ENCODE measurements at places on chromosomes 11 and 22.
A peak's percentile ranks its signal among the peaks of the same experiment; 100 is the strongest.

- DNase-seq: no peak
Observed at GRCh38 chr11:11588243-11588642, 33.6 kb downstream of the GALNT18 start.

DNA sequence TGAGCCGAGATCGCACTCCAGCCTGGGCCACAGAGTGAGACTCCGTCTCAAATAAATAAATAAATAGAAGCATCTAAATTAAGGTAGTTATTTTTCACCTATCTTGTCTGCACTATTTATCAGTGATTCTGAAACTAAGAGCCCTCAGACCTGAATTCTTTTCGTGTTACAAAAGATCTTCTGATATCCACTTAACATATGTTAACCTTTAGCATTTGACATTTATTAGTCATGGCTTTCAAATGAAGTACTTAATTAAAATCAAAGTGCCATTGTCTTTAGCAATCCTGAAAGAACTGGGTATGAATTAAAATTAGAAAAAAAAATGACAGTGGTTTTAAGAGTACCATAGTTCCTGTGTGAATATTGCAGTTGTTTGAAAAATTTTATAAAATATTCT, 99.1 kb upstream of the TIMP3 start:
- no peak for DNase-seq

DNA sequence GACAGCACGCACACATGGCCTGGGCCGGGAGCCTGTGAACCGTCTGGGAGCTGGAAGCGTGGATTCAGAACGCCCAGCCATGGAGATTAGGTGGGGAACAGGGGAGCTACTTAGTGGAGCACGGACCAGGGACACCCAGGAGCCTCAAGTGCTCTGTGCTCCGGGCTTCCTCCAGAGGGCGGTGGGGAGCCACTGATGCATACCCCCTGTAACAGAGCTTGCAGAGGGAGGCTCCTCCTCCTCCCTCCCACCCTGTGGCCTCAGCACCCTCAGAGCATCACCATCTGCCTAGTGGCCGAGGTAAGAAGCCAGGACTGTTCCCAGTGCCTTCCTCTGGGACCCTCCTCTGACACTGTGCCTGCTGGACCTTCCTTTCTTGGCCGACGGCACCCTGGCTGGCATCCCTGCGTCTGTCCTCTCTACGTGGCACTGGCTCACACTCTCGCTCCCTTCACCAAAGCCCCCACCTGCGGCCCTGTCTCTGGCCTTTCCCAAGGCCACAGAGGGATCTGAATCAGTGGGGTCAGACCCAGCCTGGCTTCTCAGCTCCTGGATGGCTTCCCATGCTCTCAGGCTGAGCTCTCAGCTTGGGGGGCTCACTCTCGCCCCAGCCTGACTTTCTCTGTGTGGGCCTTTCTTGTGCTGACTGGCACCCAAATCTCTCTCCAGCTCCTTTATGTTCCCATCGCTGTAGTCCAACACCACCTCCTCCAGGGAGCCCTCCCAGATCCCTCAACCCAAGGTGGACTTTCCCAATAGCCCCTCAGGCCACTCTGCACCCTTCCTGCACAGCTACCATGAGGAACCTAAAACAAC, 780.9 kb downstream of the BRD1 start:
- DNase-seq: peak; percentile 73

DNA sequence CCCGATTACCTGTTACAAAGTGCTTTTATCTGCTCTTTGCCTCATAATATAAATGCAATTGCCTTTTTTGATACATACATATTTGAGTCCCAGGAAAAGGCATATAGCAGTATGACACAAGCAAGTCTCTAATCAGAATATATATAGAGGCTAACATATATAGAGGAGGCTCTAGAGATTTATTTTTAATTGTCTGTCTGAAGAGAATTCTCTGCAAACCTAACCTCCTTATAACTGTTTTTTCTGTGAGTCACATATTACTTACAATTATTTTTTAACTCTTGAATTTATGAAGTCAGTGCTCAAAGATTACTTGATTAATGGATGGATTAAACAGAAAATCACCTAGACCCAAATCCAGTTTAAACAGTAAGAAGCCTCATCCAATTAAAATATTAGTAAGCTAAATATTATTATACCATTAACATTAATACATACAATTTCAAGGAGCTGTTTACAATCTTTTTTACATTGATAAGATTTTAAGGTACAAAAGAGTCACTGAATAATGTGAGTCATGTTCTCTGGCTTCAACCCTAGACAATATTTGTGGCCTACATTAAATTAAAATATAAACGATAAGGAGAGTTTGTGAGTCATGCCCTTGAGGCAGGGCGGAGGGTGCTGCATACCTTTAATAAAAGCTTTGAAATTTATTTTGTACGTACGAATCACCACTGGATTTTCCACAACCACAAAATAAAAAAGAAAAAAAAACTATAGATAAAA, 19.2 kb upstream of the MMP13 start:
- no peak for DNase-seq

- DNase-seq: no peak
Observed at GRCh38 chr11:134734141-134734845, 322.3 kb upstream of the B3GAT1 start.

- no peak for DNase-seq
Observed at GRCh38 chr22:19103880-19104821, 18.1 kb downstream of the DGCR2 start.

DNA sequence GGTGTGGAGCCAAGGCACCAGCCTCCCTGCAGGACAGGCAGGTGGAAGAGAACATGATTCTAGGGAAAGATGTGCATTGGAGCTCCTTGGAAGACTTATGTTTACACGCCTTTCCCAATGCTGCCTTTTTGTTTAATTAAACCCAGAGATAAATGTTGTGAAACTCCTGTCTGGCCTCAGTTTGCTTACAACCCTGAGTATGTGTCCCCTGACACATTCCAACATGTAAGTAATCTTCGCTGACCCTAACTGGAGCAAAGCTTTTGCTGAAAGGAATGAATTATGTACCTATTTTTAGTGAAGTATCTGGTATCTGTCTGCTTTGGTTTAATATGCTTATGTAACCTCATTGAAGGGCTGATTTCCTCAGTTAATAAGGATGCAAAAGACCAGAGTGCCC, 56.7 kb downstream of the APIP start:
- no peak for DNase-seq

DNA sequence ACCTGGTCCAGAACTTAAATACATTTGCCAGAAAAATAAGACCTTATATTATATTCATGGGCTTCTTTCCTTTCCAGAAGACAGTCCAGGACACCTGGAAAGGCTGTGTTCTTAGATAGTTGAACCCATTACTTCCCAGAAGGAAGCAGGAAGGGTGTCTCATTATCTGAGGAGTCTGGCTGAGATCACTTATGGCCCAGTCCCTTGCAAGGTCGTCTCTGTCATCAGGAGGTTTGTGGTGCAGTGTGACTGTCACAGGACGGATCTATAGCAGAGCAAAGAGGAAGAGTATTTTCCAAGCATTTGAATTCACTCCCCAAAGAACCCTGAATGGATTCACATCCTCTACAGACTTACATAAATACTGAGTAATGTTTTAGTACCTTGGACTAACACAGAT, 270.7 kb upstream of the MTNR1B start:
- DNase-seq: no peak

DNA sequence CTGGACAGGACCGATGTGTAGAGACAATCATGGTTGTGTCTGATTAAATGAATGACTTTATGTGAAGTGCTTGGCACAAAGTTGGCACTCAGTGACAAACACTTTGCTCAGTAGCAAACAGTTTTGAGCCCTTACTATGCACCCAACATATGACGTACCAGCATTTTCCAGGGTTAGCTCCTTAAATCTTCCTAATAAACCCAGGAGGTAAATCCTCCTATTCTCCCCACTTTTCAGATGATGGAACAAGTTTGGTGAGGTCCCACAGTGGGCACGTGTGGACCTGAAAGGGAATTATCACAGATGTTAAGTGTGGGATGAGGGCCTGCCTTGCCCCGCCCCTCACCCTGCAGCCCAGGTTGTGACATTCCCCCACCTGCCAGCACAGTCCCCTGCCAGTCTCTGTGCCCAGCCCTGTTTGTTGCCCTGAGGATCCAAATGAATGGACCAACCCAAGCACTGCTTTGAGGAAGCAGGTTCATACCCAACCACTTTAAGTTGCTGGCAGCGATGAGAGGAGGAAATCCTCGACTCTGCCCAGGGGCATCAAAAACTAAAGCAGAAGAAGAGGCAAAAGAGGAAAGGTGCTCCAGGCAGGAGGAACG, 6.6 kb upstream of the CARD10 start:
- no peak for DNase-seq

DNA sequence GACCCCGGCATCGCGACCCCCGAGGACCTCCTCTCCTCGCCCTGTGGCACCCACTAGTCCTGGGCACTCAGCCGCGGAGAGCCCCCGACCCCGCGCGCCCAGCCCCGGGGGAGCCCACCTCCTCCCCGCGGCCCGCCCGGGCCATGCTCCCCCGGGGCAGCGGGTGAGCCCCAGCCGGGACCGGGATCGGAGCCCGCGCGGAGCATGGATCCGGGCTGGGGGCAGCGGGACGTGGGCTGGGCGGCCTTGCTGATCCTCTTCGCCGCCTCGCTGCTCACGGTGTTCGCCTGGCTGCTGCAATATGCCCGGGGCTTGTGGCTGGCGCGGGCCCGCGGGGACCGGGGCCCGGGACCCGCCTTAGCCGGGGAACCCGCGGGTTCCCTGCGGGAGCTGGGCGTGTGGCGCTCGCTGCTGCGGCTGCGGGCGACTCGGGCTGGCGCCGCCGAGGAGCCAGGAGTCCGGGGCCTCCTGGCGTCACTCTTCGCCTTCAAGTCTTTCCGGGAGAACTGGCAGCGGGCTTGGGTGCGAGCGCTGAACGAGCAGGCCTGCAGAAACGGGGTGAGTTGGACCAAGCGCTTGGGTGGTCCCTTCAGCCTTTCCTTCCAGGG, 498 bp downstream of the C2CD2L start:
- peak; percentile 43 for DNase-seq

DNA sequence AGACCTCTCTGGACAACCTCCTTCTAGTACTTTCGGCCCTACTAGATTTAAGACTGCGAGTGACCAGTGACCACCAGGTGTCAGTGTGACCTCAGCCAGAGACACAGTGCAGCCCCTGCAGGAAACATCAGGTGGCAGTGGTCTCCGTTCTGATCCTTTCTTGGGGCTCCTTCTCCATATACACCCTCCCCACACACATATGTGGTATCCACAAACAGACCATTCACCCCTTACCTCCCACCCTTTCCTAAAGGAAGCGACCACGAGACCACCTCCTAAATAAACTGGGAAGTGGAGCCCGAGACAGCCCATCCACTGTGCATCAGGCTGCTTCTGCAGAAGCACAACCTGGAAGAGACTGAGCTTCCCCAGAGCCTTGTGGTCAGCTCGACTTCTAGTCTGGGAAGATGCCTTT, 38.5 kb upstream of the CYP2D6 start:
- DNase-seq: peak; percentile 85

DNA sequence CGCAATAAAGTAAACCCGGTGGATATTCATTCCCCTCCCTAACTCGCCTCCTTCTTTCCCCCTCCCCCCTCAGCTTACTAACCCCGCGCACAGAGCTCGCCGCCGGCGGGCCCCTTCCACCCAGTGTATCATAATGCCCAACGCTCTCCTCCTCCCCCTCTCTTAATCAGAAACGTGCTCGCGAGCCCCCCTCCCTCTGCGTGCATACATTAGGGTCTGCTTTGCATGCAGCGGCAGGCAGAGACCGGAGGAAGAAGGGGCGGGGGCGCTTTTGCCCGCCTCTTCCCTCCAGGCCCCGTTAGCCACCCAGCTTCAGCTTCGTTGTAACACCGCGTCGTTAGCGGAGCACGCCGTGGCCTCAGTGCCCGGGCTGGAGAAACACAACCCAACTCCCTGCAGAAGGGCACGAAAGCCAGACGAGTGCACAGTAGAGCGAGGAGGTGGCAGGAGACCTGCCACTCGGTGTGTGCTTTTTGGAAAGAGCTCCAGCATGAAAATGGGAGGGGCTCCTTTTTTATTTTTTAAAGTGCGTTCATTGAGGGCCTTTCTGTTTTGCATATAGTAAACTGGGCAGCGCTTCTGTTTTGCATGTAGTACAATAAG, 901 bp upstream of the KMT2A start:
- DNase-seq: peak; percentile 96

DNA sequence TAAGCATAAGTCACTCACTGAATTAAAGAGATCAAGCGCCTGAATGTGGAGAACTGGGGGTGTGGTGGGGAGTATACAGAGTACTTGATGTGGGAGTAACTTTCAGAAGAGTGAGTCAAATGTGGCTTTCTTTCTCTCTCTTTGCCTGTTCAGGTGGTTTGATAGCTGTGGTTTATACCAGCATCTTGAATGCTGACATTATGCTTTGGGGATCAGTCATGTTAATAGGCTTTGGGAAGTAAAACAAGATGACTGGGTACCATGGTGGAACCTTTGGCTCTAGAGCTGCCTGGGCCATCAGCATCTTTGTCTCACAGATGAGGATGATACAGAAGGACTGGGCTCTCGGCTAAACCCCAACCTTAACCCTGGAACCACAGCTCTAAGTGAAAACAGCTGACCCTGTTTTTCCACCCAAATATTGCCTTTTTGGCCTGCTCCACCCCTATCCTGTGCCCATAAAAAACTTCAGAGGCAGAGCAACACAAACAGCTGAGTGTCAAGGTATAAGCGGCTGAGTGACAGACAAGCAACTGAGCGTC, 58.2 kb upstream of the GNAZ start:
- DNase-seq: no peak

DNA sequence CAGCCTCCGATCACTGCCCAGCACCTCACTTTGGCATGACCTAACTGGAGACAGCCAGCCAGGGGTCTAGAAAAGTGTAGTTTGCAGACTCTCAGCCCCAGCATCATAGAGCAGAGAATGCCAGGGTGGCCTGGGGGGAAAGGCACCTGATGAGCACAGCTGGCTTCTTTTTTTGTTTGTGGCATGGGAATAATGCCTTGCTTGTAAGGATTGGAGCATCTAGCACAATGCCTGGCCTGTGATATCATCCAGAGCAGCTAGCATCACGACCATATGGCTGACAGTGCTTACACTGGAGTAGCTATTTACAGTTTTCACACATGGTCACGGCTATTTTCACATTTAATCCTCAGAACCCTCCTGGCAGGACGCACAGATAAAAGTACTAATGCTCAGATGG, 594.8 kb upstream of the B3GAT1 start:
- DNase-seq: no peak

Data from NAMALWA (cell line).